ENCODE measurements at places on chromosomes 2 and 18.
A peak's percentile ranks its signal among the peaks of the same experiment; 100 is the strongest.

DNA sequence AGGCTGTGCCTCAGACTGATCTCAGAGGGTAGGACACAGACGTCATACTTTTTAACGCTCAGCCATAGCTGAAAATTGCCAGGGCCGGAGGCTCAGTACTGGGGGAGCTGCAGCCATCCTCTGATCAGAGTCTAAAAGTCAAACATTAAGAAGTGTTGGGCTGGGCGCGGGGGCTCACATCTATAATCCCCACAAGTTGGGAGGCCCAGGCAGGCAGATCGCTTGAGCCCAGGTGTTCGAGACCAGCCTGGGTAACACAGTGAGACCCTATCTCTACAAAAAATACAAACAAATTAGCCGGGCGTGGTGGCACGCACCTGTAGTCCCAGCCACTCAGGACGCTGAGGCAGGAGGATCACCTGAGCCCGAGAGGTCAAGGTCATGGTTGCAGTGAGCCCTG is 48.8 kb downstream of the FAM178B start:
- DNase-seq: no peak

GRCh38 chr2:69185807-69186206 is 172.8 kb downstream of the ANTXR1 start:
- no peak for DNase-seq

- peak; percentile 50 for DNase-seq
Measured at GRCh38 chr18:44895176-44895798, 214.6 kb downstream of the SETBP1 start.

DNA sequence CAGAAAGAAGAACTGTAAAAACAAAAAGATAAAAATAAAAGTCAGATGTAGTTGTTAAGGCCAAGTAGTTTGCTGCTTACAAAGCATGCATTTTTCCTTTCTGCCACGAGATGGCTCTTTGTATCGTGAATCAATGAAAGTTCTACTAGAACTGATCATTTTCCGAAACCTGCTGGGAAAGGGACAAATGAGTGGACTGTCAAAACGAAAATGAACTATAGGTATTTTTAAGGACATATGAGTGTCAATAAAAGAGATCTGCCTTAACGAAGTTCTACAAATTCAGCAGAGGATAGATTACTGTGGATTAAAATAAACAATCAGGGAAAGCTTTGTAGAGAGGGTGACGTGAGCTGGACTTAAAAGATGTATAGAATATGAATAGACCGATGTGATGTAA is 15.0 kb upstream of the ELOA2 start:
- peak; percentile 42 for DNase-seq

DNA sequence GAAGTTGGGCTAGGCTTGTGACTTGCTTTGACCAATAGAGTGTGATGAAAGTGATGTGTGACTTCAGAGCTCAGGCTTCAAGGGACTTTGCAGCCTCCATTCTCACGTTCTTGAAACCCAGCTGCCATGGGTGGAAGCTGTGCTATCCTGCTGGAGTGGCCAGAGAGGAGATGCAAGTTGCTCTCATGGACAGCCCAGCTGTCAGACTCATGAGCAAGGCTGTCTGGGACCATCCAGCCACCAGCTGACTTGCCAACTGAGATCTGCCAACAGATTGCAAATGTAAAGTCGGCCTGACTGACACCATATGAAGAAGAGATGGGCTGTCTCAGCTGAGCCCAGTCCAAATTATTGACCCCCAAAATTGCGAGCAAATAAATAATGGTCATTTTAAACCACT is 226.4 kb upstream of the CXCR4 start:
- no peak for DNase-seq

DNA sequence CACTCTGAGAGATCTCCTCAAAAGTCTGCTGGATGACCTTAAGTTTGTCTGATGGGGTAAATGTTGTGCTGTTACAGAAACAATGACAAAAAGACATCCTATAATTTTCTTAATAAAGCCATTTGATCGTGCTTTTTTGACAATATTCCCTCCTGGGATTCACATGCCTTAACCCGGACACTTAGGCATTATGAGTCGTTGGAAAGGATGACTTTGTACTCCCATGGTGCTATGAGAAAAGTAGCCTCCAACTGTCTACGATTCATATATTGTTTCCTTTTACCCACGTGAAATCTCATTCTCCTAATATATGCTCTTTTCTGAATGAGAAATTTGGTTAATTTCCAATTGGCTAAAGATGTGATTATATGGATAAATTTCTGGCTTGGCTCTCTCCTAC is 6.1 kb upstream of the MPP4 start:
- DNase-seq: no peak

GRCh38 chr18:79708412-79708811 is 28.8 kb downstream of the CTDP1 start:
- DNase-seq: no peak

DNA sequence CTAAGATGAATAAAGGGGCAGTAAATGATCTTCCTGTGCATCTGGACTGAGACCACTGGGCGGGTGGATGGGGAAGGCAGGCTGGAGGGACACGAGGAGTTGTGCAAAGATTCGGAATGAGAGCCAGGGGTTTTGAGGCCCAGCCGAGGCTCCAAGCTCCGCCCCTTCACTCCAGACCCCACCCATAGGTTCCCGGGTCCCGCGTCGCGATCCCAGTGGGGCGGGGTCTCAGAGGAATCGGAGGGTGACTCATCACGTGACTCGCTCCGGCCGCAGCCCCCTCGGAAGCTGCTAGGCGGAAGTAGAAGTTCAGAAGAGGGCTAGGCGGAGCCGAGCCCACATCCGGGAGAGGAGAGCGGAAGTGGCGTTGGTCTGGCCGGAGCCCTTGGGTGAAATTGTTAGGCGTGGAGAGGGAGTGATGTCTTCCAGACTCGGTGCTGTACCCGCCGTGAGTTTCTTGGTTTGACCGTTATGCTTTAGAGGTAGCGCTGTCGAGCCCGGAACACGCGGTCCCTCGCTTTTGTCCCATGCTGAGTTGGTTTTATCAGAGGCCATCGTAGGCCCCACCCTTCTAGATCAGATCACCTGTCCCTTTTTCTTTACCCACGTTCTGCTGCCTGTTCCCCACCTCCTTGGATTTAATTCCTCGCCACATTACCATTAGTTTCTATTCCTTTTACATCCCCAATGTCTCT is at the start of gene ZNF512:
Gene ZNF512 (plus strand): TSS at position 348 of the 695 bp plus-strand sequence. CDS start 71 bp downstream, at position 419.
- peak; percentile 95 for DNase-seq

GRCh38 chr2:130878316-130878715 is 41.6 kb downstream of the ARHGEF4 start:
- DNase-seq: no peak

GRCh38 chr2:69943843-69944525 is 17.4 kb downstream of the ASPRV1 start:
- no peak for DNase-seq

DNA sequence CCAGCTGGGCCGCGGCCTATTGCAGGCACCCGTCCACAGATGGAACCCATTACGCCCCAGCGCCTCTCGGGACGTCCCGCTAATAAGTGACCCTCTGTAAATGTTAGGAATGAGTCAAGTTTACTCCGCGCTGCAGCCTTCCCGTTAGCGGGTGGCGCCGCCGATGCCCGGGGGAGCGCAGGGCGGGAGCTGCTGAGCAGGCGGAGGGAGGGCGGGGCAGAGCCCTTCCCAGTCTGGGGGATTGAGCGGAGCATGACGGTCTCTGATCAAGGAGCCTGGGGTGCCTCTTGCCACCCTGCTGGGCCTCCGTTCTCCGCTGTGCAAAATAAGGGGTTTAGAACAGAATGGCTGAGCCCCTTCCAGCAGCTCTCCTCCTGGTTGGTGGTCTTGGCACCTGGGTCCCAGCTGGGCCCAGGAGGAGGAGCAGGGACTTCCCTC is 10.5 kb downstream of the CROCC2 start:
- peak; percentile 95 for DNase-seq

DNA sequence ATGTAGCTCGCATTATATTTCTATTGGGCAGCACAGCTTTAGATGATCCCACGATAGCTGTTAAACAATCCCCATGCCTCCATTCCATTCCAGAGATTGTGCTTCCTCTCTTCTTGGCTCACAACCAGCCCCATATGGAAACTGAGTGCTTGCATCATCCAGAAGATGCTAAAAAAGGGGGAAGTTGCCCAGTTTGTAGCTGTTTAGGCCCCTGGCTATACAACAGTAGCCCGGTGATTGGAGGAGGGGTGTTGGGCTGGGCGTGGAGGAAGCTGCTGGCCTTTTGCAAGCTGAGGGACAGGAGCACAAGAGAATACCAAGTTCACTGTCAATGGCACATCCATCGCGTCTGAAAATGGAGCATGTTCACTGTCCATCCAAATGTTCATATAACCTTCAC is 360.2 kb downstream of the ALK start:
- no peak for DNase-seq

DNA sequence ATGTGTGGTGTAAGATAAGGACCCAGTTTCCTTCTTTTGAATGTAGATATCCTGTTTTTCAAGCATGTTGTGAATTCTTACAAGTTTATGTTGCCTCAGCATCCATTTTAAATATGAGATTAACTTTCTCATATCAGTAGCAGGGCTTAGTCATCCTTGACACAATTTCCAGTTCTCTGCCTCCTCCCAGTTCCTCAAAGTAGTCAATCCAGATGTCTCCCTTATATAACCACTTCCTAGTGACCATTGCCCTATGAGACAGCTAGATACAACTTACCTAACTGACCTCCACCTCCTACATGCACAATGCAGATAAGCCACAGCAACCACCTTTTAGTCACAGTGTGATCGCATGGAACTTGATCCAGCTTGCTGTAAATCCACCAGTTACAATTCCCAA is 269.2 kb upstream of the ZNF521 start:
- no peak for DNase-seq

DNA sequence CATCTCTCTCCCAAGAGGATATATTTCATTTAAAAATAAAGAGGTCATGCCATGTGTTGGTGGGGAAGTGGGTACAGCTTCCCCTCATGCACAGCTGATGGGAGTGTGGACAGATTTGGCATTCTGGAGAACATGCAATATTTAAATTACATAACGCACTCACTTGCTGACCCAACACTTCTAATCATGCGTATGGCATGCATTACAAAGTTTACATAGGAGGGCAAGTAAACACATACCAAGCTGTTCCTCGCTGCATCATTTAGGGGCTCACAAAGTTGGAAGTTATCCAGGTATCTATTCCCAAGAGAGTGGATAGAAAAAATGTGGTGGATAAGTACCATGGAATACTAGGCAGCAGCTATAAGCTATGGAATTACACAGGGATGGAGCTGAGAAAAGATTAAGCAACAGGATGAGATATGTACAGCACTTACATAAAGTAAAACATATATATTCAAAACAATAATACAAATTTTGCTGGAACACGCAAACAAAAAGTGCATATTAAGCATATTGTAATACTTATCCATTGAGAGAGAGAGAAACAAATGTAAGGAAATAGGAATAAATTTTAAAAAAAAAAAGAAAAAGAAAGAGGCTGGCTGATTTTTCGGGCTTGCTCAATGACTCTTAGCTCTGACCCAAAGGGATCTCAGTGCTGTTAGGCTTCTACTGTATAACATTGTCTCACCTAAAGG is 11.0 kb downstream of the CYP1B1 start:
- no peak for DNase-seq

DNA sequence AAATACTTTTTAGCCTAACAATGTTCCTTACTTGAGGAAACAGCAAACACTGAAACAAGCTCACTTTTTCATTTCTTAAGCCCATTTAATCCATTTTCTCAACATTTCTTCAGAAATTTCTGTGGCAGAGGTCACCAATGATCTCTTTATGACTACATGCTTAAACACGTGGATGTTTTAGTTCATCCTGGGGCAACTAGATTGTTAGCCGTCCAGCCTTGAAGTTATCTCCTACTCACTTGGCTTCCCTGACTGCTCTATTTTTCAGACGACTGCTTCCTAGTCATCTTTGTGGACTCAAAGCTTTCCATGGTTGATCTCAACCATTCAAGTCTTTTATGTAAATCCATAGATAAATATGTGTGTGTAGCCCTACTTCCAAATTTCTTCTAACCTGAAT is 24.1 kb downstream of the CD302 start:
- no peak for DNase-seq

- no peak for DNase-seq
Measured at GRCh38 chr2:88698027-88698413, 6.5 kb downstream of the RPIA start.

DNA sequence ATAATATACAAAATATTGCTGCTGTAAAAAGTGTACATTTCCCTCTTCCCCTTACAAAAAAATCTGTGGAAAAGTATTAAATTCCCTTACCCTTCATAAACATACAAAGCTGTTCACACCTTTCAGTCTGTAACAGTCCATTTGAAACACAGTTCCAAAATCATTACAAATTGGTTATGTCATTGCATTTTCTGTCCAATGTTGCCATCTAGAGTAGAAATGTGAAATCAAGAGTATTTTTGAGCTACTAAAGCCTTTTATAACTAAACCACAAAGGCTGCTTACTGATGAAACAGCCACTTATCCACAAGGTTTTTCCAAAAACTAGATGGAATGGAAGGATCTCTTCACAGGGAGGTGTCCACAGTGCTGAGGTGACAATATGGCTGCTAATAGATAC is 72.5 kb downstream of the SS18 start:
- DNase-seq: no peak

DNA sequence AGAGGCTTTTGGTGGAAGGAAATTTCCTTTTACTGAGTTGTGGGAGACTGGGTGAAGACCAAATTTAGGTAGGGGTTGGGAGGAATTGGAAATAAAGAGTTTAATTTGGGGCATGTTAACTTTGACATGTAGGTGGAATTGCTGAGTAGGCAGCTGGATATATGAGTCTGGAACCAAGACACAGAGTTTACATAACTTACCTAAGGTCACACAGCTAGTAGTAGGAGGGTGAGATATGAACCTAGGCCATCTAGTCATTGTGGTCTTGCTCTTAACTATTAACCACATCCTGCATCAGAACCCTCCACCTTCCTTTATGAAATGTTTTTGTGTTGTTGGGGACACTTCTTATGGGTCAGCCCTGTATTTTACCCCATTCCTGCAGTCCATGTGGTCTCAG is 113.1 kb downstream of the ICOS start:
- DNase-seq: no peak

DNA sequence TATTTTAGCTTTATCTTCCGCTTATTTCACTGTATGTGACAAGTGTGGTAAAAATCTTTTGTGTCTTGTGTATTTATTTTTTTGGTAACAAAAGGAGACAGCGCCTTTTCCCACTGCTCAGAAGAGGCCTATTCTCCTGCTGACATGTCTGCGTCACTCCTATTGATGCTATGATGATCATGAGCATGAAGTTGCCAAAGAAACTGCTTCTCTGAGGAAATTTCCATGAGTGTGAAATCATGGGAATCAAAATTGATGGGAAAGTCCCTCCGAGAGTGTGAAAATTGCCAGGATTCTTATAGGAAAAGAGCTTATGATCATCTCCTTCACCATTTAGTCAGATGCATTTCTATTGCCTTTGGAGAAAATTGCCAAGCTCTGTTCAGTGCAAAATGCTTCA is 36.5 kb upstream of the DARS1 start:
- no peak for DNase-seq

DNA sequence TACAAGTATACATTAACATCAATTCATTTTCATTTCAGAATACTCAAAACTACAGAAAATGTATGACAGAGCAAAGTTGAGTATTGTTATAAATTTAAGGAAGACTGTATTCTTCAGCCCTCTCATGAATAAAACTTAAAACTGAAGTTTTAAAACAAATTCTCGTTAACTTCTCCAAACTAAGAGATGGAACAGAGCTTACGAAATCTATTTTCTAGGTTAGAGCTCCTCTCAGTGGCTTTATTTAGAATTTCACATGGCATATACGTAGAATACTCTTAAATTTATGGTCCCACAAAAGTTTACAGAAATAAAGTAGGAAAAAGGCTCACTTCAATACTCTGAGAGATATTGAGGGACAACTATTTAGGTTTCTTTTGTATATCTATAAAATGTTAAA is 612.1 kb downstream of the KCNJ3 start:
- peak; percentile 7 for DNase-seq
